GM06990 (cell line): ENCODE measurements at places on chromosomes 6 and 20.

DNA sequence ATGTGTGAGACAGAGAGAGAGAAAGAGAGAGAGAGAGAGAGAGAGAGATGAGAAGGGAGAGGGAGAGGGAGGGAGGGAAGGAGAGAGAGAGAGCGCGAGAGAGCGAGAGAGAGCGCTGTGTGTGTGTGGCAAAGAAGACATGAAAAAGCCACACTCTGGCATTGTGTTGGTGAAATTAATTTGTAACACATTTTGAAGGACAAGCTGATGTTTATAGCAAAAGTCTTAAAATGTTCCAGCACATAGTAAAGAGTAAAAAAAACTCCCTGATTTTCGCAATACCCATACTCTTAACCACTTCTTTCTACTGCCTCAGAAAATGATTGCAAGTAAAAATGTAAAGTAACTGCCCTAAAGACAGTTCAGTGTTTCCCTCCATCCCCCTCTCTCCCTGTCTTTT lies 56.7 kb downstream of the SLC22A1 start:
- no peak for DNase-seq

GRCh38 chr6:138944412-138944811 lies 43.6 kb downstream of the REPS1 start:
- DNase-seq = no peak

DNA sequence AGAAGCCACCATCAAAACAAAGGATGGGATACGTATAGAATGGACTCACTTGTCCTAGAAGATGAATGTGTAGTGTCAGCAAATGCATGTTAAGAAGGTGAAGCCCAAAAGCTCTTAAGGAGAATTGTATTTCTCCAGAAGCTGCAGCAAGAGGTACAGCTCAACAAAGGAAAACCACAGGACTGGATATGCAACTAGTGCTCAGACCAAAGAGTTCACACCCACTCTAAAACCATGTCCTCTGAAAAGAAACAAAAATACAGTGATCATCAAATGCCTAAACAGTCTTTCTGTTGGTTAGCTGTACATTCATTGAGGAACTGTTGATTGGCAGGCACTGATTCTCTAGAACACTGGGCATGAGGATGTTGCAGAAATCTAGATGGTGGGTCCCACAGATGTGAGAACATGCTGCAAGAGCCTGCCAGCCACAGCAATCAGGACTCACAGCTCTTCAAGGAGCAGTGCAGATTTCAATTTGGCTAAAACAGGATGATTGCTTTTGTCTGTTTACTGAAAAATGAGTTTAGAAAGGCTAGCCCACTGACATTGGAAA lies 94.6 kb downstream of the COL9A1 start:
- no peak for DNase-seq

GRCh38 chr20:35839904-35840303 lies 68.1 kb downstream of the PHF20 start:
- no peak for DNase-seq
